ENCODE measurements at places on chromosomes 3 and 15. TPM values are rescaled to one million over a fixed set of nuclear protein-coding genes. Genes with fewer than 3 reads are reported as not detected.

DNA sequence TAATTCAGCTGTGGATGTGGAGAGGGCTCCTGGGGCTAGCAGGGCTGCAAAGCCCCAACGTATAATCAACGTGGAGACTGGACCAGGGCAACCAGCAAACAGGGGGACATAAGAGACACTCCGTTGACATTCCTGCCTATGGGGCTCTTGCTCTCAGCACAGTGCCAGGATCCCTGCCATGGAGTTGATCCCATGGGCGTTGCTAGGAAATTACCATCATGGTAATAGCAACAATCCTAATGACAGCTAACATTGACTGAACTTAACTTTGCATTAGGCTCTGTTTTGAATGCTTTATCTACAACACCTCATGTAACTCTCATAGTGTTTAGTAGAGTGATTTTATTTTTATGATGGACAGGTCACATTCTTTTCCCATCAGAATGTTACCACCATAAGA is 16.9 kb downstream of the GASK1A start:
- no peak for DNase-seq

GRCh38 chr15:70152070-70152480 is 54.4 kb upstream of the TLE3 start:
- no peak for DNase-seq

GRCh38 chr3:185081521-185081920 is 71.3 kb downstream of the C3orf70 start:
- no peak for DNase-seq

- DNase-seq: no peak
Measured at GRCh38 chr3:173037840-173038483, 103.1 kb downstream of the SPATA16 start.

DNA sequence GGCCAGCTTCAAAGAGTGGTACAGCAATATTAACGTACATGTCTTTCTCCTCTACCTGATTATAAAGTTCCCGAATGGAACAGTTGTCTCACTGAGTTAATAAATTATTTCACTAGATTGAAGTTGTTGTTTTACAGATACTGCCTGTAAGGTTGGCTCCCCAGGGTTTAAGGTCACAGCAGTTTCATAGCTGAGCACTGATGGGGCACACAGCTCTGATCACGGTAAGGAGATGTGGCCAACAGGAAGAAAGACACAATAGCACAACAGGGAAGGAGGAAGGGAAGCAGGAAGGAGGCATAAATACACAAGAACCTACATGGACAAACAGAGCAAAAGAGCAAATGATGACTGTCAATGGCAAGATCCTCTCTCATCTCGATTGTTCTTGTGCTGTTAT is 215.6 kb downstream of the WNT5A start:
- no peak for DNase-seq

Gene CEP97
- 12.9 TPM for total RNA-seq

Gene UNC13C
- not detected for total RNA-seq

Gene ATP13A3
- total RNA-seq: 186 TPM

Gene ARHGAP11A
- 22.5 TPM for total RNA-seq

Gene CPNE9
- 0.19 TPM for total RNA-seq
